Stimulated activated CD8-positive, alpha-beta memory T cell treated with anti-CD3 and anti-CD28 coated beads, Interleukin-7, amount 100 ng/mL, for 1 hour (primary cell): ENCODE measurements at places on chromosomes 13 and 19.
A peak's percentile ranks its signal among the peaks of the same experiment; 100 is the strongest.

DNA sequence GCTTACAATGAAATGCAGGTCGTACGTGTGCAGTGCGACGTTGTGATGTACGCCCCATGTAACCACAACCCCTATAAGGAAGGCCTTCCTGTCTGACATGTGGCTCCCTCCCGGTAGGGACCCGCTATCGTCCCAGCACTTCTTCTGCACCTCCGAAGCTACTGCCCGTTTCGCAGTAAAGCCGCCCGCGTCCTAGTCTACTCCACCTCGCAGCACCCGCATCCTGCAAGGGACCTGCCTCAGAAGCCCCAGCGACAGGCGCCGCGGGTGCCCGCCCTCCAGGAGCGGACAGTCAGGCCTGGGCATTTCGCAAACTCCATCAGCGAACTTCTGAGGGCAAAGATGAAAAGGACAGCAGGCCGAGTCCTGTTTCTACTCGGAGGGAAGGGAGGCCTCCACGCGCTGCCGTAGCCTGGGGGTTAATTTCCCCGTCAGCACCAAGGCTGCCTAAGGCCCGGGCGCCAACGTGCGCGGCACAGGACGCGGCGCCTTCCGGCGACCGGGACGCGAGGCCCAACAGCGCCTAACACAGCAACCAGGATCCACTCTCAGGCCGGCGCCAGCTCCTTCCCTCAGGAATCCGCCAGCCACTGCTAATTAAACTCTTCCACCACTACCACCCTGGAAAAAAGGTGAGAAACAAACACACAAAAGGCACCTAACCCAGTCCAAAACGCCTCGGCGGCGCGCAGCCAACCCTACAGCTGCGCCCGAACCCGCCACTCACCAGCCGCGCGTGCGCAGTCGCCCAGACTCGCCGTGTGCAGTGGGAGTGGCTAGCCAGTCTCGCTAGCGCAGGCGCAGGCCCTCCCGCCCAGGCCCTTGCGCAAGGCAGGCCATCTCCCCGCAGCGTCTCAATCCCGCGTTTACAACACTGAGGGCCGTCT is at the start of gene EEF1AKMT1:
EEF1AKMT1 (minus strand) TSS at position 768 of the 887 bp plus-strand sequence. CDS start 16,363 bp downstream, outside the sequence.
- peak; percentile 89 for DNase-seq

GRCh38 chr13:100300243-100300642 is 211.3 kb downstream of the PCCA start:
- DNase-seq: no peak

- DNase-seq: no peak
These were observed 393.8 kb downstream of the SLITRK6 start for GRCh38 chr13:85405316-85405897.

DNA sequence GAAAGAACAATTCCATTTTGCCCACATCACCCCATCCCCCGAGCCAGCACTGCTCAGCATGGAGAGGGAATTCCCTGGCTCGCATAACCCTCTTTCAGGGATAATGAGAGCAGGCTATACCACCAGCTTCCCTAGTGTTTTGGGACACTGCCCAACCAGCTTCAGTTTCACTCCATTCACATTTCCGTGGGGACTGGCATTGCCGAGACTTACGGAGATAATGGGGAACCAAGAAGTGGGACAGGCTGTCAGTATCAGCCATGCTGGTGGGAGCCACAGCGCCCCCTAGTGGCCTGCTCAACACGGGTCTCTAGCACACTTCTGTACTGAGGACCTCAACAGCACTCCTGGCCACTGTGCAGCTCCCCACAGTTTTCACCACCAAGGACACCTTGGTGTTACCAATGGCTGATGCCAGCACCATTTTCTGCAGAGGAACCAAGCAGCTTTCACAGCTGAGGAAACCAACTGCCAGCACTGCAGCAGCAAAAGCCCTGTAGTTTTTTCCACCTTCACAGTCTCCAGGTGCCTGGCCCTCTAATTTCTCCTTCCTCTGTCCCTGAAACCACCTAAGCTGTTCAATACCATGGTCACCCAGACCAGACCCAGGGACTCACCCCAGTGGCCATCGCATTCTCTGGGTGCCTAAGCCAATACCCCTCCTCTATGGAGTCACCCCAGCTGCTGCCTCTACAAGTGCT is 23.7 kb downstream of the SLC6A16 start:
- DNase-seq: peak; percentile 41

DNA sequence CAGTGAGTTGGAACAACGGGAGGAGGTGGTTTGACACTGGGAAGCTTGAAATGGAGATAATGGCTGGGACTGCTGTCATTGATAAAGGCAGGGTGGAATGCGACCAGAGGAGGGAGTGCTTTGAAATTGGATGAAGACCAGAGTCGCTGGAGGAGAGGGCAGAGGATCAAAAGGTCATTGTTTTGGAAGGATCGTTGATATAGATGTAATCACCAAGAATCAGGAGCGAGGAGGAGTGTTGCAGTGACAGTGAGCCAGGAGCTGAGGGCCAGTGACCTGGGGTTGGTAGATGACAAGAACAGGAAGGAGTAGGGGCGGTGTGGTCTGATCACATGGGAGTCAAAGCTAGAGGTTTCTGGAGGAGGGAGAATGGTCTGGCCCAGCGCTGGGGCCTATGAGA is 25.3 kb downstream of the TM9SF2 start:
- no peak for DNase-seq
